NCI-H187 (cell line): ENCODE measurements at places on chromosomes 6 and 20.
A peak's percentile ranks its signal among the peaks of the same experiment; 100 is the strongest.

- DNase-seq, result no peak
Measured at GRCh38 chr6:18362058-18362561, 25.0 kb upstream of the RNF144B start.

- DNase-seq, result no peak
Measured at GRCh38 chr6:152695372-152696045, 2.2 kb upstream of the MYCT1 start.

DNA sequence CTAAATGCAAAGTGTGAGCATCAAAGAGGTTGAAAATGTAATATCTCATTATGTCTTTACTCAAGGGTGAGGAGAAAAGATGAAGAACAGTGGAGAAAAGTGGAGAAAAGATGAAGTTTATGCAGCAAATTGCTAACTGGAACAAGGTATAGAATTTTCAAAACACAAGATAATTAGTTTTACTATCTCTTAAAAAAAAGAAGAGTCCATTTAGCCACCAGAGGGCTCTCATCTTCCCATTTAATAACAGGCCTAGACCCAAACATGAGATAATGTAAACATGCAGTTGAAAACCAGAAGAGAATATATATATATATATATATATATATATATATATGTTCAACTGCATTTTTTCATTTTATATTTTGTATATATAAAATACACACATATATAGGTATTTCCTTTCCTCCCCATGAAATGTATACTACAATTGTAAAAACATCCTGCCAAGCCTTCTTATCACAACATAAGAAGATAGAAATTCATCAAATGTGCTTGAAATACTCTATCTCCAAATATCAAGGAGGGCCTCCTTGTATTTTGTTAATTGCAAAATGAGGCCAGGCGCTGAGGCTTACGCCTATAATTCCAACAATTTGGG lies 78.4 kb downstream of the ADTRP start:
- DNase-seq, result peak; percentile 3

- no peak for DNase-seq
Measured at GRCh38 chr6:34526241-34526972, 29.7 kb downstream of the SPDEF start.

GRCh38 chr6:56709650-56710049 lies 67.0 kb upstream of the DST start:
- no peak for DNase-seq

- DNase-seq, result no peak
Measured at GRCh38 chr6:29926413-29927274, 15.7 kb upstream of the HLA-A start.

GRCh38 chr20:19253916-19254820 lies 41.7 kb downstream of the SLC24A3 start:
- no peak for DNase-seq

GRCh38 chr6:16168858-16169257 lies 40.0 kb downstream of the MYLIP start:
- DNase-seq, result no peak

GRCh38 chr6:141490982-141491381 lies 641.7 kb upstream of the GJE1 start:
- no peak for DNase-seq

- no peak for DNase-seq
Measured at GRCh38 chr6:14824484-14825275, 421.2 kb upstream of the JARID2 start.

DNA sequence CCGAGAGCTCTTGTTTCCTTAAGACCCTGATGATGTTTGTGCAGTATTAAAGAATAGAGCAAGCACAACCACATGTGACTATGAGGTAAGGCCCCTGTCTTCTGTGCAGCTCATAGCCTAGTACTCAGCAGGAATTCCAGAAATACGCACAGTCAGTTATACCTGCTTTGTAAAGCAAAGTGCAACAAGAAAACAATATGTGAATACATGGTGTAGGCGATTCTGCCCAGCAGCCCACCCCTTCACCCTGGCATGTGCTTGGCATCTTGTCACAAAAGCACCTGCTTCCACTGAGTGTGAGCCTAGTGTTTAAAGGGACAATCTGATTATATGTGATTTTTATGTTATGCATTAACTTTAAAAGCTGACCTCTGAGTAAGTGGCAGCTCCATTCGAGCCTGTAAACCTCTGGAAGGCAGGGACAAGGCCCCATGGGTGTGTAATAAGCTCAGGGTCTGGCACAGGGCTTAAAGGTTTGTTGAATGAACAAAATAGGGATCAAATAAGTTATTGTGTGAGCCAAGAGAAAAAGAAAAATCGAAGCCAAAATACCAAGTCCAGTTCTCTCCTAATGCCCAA lies 148.7 kb downstream of the DOK5 start:
- no peak for DNase-seq

DNA sequence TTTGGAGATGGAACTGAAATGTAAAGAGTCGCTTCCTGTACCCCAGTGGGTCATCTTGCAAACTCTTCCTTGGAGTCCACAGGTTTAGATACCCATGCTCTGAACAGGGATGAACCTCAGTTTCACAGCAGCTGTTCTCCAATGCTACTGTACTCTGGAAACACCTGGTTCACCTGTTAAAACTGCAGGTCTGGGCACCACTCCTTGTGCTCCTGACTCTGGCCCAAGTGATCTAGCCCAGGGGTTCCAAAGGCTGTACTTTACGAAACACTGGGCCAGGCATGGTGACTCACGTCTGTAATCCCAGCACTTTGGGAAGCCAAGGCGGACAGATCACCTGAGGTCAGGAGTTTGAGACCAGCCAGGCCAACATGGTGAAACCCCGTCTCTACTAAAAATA lies 102.1 kb downstream of the ATP9A start:
- DNase-seq, result no peak

- DNase-seq, result peak; percentile 24
Measured at GRCh38 chr20:45833883-45834796, 541 bp downstream of the SNX21 start.

GRCh38 chr6:96872976-96873375 lies 24.7 kb downstream of the NDUFAF4 start:
- no peak for DNase-seq

- no peak for DNase-seq
Measured at GRCh38 chr20:64131406-64131805, 24.0 kb upstream of the NPBWR2 start.

GRCh38 chr6:52216932-52217575 lies 27.2 kb downstream of the IL17F start:
- DNase-seq, result no peak

DNA sequence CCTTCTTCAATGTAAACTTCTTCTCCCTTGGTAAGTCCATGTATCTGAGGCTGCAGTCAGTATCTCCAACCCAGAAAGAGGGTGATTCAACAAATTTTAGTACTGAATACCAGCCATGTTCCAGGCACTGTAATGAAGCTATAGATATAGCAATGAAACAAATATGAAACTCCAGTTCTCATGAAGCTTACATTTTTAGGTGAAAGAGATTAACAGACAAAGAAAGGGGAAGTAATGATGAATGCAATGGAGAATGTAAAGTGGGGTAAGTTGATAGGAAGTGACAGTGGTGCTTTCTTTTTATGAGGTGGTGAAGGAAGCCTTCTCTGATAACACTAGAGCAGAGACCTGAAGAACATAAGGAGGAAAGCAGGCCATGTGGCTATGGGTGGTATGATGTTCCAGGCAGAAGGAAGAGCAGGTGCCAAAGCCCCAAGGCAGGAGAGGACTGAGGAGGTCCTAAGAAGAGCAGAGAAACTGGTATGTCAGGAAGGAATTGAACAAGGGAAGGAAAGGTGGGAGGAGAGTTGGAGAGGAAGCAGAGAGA lies 143.6 kb downstream of the TFAP2B start:
- no peak for DNase-seq
